ENCODE measurements at places on chromosomes 1 and 21.

DNA sequence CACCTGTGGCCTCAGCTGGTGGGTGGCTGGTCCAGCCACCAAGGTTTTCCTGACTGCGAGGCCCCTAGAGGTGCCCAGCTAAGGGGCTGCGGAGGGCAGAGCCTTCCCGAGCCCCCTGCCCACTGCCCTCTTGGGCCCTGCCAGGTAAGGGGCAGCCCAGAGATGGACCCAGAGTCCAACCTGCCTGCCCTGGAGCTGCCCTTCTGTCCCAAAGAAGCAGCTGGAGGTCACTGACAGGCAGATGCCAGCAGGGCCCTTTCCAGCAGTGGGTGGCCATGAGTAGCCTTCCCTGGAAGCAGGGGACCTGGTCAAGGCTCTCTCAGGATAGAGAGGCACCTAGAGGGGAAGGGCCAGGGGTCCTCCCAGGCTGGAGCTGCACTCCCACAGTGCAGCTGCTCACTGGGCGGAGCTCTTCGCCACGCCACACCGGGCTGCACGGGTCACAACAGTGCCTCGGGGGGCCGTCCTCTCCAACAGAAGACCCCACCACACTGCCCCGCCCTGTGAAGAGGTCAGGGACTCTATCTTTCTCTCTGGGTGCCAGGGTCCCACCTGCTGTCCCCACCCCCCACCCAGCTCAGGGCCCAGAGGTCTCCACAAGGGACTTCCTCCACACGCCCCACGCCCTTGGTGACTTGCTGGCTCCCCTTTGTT is 10.9 kb upstream of the GNB1 start:
- DNase-seq: no peak

- no peak for DNase-seq
Observed at GRCh38 chr1:56630786-56631185, 14.3 kb upstream of the PRKAA2 start.

DNA sequence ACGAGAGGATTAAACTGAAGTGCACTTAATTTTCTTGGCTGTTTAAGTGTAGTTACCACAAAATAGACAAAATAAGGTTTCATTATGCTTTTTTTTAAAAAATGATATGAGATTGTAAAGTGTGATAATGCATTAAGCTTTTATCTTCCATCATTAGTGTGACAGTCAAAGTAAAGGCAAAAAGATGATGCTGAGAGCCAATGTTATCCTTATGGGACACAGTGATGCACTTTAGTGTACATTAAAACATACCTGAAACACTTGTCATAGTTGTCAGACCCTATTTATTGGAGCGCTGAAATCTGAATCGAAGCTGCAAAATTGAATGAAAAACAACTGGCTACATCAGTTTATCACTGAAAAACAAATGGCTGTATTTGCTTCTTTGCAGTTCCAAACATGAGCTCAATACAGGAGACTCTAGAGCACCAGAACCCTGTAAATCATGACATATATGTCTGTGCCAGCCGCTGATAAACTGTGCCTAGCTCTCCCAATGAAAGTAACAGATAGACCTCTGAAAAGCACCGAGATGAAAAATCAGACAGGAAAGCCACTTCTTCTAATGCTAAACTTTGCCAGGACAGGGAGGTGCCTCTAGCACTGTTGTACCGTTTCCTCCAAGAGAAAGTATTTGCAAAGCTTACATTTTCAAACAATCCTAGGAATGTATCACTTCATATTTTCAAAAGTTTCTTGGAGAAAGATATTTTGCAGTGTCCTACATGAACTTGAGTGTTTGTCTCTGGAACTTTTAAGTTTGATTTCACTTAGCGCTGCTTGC is 120.7 kb upstream of the TMPRSS15 start:
- DNase-seq: no peak

GRCh38 chr1:62962901-62963776 is 179.2 kb downstream of the ATG4C start:
- peak; percentile 91 for DNase-seq

GRCh38 chr21:16983420-16983819 is 529.4 kb upstream of the CXADR start:
- no peak for DNase-seq

DNA sequence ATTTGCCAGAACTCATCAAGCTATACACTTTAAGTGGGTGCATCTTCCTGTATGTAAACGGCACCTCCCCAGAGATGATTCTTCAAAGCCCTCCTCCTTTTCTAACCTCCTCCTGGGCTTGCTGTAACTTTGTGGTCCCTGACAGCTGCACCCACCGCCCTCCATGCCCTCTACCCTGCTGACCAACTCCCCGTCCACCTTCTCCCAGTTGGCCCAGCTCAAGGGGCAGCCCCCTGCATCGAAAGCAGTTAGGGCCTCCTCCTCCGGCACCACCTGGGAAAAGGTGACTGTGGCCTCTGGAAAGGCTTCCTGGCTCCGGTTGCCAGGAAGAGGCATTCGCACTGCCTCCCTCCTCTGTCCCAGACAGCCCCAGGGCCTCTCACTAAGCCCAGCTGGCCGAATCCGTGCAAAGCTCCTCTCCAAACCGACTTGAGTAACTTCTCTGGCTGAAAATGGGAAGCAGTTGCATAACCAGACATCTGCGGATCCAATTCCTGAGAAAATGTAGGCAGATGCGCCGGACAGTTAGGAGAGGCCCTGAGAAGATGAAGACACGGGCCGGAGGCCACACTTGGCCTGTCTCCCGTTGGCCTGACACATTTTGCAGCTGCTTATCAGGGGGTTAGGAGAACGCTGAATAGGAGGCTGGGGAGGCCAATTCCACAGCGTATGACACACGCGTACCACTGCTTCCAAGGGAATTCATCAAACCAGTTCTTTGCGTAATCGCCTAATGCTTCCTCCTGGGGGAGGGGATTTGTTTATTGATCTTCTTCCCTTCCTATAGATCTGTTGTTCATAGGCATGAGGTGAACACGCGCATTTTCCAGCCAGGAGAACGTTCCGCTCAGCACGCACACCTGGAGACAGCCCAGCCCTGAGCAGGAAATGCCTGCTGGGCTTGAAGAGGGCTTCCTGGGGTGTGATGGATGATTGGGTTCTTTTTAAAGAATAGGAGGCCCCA is 48.7 kb upstream of the COL6A2 start:
- DNase-seq: no peak

- no peak for DNase-seq
Observed at GRCh38 chr1:46303872-46304326, 401 bp downstream of the UQCRH start.

- peak; percentile 82 for DNase-seq
Observed at GRCh38 chr1:65001231-65001792, 35.0 kb upstream of the JAK1 start.

GRCh38 chr21:15003463-15004135 is 61.2 kb downstream of the NRIP1 start:
- DNase-seq: peak; percentile 43

GRCh38 chr1:37258068-37258467 is 216.3 kb upstream of the ZC3H12A start:
- no peak for DNase-seq

DNA sequence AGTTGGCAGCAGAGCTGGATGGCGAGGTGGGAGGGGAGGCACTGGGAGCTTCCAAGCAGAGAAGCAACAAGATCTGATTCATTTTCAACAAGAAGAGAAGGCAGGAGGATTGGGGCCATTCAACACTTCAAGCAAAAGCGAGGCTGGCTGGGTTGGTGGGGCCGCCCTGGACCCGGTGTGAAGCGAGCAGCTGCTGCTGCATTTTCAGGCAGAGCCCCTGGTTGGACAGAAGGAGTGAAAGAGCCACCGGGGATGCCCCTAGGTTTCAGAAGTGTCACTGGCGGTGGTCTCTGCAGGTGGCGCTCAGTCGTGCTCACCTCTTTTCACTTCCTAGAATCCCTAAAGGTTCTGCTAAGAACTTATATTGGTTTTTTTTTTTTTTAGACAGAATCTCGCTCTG is 18.0 kb downstream of the SLC2A7 start:
- no peak for DNase-seq

- DNase-seq: no peak
Observed at GRCh38 chr1:15760520-15761211, 2.1 kb downstream of the FBLIM1 start.

- DNase-seq: no peak
Observed at GRCh38 chr21:36478941-36479340, 981 bp downstream of the CLDN14 start.

- DNase-seq: no peak
Observed at GRCh38 chr1:34452451-34452850, 275.7 kb downstream of the C1orf94 start.

GRCh38 chr1:88549536-88549935 is 134.5 kb upstream of the PKN2 start:
- no peak for DNase-seq

GRCh38 chr1:214141486-214141885 is 139.5 kb upstream of the SMYD2 start:
- DNase-seq: no peak

Measured in HEK293T (cell line).